Activated CD4-positive, alpha-beta T cell treated with anti-CD3 and anti-CD28 coated beads, Interleukin-2, amount 50 U/mL, for 1 hour (primary cell): ENCODE measurements at places on chromosomes 5 and 9.

DNA sequence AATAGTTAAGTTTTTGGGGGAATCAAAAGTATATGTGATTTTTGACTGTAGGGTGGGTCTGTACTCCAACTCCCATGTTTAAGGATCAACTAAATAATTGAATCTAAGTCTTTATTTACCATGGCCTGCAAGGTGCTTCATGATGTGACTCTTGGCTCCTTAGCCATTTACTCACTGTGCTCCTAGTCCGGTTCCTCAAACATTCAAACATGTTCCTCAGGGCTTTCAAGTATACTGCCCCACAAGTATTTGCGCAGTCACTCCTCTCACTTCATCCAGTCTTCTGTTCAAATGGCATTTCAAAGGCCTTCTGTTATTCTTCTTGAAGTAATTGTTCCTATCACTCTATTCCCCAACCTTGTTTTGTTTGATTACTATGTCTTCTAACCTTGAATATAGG is 16.4 kb downstream of the SMC2 start:
- no peak for DNase-seq

DNA sequence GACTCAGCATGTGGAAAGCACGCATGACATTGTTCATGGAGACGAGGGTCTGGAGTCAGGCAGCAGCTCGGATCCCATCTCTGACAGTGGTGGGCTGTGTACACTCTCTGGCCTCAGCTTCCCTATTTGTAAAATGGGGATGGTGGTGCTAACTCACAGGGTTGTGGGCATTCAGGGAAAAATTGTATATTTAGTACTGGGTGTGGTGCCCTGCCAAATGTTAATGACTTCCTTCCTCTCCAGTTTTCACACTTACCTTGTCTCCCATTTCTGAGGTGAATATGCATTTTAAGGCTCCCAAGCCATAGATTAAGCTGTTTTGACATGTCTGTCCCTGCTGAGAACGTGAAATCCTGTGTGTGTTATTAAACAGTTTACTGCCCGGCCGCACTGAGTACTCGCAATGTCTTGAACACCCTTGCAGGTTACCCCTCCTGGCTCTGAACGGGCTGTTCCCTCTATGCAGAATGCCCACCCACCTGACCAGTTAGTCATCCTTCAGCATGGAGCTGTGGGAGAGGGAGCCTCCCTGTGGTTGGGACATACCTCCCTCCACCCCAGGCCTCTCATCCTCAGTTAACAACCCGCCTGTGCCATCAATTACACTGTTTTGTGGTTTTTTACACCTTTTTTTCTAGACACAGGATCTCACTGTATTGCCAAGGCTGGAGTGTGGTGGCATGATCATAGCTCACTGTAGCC is 25.8 kb downstream of the TJP2 start:
- no peak for DNase-seq

- DNase-seq, result no peak
Observed at GRCh38 chr9:129998491-129999140, 44.4 kb downstream of the FNBP1 start.

GRCh38 chr9:69198521-69199220 is 24.6 kb downstream of the TJP2 start:
- no peak for DNase-seq

- no peak for DNase-seq
Observed at GRCh38 chr9:5796298-5796697, 36.6 kb downstream of the ERMP1 start.

GRCh38 chr9:4238522-4238921 is 61.3 kb downstream of the GLIS3 start:
- no peak for DNase-seq

DNA sequence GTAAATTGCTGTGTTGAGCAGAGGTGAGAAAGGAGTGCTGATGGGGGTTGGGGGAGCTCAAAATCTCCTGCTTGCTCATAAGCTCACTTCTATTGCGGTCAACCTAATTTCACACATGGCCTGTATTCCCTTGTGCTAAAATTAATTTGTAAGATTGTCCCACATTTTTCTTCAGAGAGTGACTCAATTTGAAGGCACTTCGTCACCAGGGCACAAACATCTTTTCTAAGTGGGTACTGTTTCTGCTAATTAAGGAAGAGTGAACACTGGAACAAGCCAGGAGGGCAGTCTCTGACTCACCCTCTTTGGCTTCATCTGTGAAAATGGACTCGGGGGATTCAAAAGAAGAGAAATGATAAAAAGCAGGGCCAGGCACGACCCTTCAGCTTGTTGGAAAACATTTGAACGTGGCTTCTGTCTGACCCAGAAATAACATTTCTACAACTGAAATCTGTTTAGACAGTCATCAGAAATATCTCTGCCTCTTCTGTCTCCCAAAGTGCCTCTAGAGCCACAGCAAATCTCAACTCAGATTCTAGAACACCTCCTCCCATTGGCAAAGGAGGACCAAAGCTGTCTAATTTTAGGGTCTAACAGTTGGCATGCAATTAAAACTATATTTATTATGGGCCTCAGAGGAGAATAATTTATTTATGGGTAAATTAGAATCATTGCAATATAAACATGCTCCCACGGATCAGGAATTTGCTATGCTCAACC is 49.8 kb downstream of the FEM1C start:
- no peak for DNase-seq

- DNase-seq, result no peak
Observed at GRCh38 chr5:52497133-52497693, 290.5 kb upstream of the ITGA1 start.

DNA sequence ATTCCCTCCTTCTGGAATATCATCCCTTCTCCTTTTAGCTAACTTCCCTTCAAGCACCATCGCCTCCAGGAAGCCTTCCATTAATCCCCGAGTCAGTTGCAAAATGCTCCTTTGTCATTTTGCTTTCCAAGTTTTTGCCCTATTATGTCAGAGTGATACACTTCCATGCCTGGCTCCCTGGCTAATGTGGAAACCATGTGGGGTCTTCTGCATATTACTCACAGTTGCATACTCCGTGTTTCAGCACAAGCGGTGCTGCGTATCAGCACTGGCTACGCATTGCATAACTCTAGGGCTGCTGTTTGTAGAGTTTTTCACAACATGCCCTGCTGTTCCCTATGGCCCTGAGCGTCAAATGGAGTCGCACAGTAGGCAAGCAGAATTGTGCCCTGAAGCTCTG is 1.9 kb downstream of the TEX53 start:
- DNase-seq, result no peak

- no peak for DNase-seq
Observed at GRCh38 chr5:173733831-173734501, 117.5 kb upstream of the BOD1 start.
